IMR-90 (cell line): ENCODE measurements at places on chromosomes 16 and 17. TPM values are rescaled to one million over a fixed set of nuclear protein-coding genes. Genes with fewer than 3 reads are reported as not detected.

DNA sequence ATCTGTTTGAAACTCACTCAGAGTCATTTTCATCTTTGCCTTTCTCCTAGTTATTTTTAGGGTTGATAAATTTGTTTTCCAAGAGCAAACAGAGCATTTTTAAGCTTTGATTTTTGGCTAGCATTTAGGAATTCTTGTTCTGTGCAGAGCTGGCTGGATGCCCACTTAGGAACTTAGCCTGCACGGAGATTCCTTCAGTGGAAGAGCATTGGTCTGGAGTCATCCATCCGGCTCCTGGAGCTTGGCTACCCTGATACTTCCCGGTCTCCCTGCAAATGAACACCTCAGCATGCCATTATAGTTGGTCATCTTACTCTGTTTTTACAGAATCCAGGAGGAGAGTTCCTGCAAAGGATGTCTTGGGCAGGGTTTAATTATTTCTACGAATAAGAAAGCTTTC lies 57.1 kb downstream of the SPECC1 start:
- DNase-seq, result peak; percentile 80

DNA sequence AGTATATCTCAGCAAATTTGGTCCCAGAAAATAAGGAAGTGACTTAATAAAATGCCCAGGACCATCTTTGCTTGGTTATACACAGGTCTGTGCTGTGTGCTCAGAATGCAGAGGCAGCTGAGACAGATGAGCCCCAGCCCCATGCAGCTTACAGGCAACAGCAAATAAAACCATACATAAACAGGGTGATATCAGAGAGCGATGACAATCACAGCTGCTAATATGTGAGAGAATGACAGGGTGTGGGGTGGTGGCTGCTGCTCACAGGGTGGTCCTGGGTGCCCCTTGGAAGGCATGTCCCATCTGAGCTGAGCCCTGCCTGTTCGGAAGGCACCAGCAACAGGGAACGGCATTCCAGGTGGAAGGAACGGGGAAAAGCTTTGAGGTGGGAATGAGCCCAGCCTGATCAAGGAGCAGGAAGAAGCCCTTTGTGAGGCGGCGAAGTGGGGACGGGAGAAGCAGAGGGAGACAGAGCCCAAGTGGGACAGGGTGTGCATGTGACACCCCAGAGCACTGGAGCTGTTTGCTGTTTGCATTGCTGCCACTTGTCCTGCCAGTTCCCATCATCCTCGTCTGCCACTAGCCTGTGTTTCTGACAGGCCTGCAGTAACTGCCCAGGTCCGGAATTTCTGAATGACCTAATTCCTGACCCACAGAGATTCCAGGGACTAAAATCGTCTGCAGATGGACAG lies 150.5 kb downstream of the KATNIP start:
- no peak for DNase-seq

- DNase-seq, result no peak
Measured at GRCh38 chr16:74104022-74104421, 192.6 kb upstream of the PSMD7 start.

Gene CACNA1H
- total RNA-seq, result 1.6 and 1.7 TPM in 2 replicates

Gene CHST4
- total RNA-seq, result under 0.01 TPM in 1 of 2 replicates, not detected in the other

Gene SLC47A1
- not detected in 2 replicates for total RNA-seq

Gene TMEM114
- total RNA-seq, result not detected in 2 replicates

Gene KCNG4
- total RNA-seq, result not detected in 2 replicates
